ENCODE measurements at places on chromosomes 3 and 15. TPM values are rescaled to one million over a fixed set of nuclear protein-coding genes. Genes with fewer than 3 reads are reported as not detected.

DNA sequence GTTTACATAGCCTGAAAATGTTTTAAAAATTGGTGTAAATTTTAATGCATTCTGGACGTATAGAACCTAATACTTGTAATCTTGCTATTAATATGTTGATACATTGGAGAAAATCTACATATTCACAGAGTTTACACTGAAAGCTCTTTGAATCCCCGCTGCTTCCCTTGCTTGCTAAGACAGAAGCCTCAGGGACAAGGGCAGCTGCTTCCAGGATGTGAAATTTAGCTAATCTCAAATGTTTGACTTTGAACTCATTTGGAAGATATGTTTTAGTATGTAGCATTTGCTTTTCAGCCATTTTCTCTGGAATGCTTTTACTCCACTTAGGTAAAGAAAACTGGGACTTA, 172.0 kb downstream of the RBMS3 start:
- no peak for DNase-seq

Gene PPARG
- total RNA-seq = 8.2 TPM

- DNase-seq = no peak
Observed at GRCh38 chr3:168156479-168156878, 60.8 kb upstream of the GOLIM4 start.

DNA sequence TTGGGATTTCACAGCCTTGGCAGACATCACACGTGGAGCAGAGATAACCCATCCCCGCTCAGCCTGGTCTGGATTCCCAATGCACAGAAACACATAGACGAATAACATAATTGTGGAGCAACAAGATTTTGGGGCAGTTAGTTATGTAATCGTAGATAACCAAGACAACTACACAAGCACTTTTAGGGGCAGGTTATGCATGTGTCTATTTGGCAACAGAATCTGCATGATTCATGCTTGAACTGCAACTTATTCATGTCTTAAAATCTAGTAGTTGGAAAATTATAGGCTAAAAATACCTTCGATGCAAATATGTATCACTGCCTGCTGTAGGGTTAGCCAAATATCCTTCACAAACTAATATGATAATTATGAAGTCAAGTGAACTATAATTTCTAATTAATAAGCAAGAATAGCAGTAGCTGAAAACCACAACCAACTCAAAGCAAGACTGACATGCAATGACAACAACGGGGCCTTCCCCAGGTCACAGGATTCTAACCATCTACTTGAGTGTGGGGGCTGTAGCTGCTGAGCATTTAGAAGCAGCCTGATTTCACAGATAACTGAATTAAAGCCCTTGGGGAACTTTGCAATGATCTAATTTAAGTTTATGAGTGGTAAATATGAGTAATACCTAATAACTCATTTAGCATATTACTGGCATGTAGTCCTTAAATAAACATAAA, 31.1 kb downstream of the DGKG start:
- no peak for DNase-seq

GRCh38 chr15:64558460-64559179, 98.2 kb downstream of the ZNF609 start:
- DNase-seq = no peak

GRCh38 chr3:42443819-42444436, 33.5 kb upstream of the LYZL4 start:
- DNase-seq = peak; percentile 87

DNA sequence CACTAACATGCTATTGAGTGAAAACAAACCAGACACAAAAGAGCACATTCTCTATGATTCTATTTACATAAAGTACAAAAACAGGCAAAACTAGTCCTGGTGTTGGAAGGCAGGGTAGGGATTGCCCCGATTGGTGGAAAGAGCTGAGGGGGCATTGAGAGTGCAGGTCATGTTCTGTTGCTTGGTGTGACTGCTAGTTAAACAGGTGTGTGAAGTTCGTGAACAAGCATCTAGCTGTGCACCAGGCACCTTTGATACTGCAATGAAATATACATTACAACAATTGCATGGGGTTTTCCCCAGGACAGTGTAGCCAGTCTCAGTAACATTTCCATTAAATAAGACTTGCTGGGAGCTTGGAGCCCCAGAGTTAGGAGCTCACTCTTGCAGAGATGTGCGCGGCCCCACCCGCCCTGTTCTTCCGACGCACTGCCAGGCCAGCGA, 26.3 kb upstream of the THRB start:
- DNase-seq = peak; percentile 20

Gene GPR27
- 5.1 TPM for total RNA-seq

GRCh38 chr3:132435911-132436425, 18.7 kb downstream of the DNAJC13 start:
- peak; percentile 23 for DNase-seq

DNA sequence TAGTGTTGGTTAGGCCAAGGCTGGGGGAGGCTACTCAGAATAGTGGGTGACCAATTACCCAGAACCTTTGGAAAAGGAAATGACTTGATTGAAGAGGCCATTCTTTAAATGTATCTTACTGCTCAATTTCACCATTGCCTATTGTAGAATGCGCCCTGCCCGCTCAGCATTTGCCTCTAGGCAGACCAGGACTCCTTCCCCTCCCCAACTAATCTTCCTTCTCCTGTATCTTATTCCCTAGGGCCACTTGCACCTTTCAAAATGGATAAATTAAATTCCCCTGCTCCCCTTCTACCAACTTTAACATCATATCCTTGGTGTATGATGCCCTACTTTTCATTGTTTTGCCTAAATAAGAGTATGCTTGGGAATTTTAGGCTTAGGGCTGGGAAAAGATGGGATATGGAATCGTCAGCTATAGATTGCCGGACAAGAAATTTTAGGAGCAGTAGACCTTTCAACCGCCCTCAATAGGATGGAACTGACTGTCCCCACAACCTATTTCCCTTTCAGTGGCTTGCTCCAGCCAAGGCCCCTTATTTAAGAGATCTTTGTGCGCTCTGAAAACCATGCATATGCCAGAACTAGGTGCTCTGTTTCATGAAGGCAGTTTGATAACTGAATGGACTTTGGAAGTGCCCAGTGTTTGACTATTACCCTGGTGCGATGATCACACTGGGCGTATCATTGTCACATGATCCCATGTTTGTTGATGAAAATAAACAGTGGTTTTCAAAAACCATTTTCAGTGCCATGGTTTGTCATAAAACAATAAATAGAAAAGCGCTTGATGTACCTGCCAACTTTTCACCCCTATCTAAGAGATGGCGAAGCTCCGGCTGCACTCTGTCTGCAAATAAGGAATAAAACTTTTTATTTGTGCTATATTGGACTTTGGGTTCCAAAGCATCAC, 74.3 kb upstream of the TSEN2 start:
- no peak for DNase-seq

DNA sequence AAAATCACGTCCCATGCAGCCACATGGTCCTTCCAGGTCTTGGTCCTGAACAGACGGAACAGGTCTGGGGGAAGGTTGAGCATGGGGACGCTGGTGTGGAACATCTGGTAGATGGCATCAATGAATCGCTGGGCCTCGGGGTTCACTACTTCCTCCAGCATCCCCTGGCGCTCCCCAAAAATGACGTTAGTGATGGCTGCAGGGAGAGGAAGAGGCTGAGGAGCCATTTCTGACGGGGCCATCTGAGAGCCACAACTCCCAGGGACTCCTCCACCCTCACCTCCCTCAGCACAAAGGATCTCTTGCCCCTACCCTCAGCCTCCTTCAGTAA, 23.7 kb downstream of the CYP11A1 start:
- no peak for DNase-seq

DNA sequence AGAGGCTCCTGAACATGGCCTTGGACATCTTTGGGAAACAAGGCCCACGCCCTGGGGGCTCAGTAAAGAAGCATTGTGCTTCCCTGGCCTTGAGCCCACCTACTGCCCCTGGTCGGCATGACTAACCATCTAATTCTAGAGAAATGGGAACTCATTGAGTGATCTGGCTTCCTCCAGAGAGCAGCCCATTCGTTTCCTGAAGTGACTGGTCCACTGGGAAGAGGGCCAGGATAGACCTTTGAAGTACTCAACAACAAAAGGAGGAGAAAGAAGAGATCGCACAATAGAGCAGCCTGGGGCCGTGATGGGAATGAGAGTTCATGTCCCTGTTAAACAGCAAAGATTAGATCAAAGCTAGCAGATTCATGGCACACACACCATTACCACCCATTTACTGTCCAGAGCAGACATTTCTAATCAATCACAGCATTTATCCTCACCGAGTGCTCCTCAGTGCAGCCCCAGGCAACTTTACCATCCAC, 514.4 kb upstream of the PROK2 start:
- DNase-seq = no peak

- DNase-seq = peak; percentile 84
Observed at GRCh38 chr15:84911879-84912660, 27.6 kb downstream of the SLC28A1 start.

DNA sequence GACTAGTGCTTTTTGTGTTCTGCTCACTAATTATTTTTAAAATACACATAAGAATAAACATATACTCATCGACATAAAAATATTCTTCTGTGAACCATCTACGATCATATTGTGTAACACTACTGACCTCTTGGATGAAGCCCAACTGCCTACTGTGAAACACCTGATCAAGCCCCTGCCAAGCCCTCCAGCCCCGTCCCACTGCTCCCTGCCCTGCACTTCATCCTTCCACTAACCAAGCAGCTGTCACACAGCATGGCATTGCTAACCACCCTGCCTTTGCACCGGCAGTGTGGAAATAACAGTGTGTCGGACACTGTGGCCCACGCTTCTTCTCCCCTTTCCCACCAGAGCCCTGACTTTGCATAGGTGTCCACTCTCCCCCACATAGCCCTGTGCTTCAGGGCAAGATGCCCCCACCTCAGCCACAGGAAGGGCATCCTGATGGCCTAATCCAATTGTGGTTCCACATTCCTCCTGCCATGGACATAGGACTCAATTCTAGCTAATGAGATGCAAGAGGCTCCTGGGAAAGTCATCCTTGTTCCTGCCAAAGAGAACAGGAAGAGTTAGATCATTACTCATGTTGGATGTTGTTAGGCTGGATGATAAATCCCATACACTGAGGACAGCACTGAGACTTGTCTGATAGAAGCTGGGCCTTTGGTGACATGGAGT, 35.0 kb upstream of the ARID3B start:
- DNase-seq = no peak

Gene POPDC2
- total RNA-seq = 38.7 TPM

DNA sequence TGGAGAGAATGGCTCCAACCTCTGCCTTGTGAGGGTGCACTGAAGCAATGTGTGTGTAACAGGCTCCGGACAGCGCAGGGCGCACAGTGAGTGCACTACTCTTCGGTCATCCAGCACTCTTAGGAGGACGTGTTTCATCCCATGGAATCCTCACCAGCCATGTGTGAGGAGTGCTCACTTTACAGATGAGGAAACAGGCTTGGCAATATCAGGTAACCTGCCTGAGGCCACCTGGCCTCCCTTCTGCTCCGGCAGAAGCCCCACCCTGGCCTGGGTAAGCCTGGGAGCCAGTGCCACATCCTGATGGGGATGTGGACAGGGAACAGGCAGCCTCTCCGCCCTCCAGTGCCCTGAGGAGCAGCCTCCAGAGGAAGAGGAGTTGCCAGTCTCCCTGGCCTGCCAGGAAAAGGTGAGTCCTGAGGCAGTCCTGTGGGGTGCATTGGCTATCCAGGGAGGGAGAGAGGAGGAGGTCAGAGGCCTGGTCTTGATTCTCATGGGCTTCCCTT, 39.4 kb upstream of the LIMD1 start:
- no peak for DNase-seq

DNA sequence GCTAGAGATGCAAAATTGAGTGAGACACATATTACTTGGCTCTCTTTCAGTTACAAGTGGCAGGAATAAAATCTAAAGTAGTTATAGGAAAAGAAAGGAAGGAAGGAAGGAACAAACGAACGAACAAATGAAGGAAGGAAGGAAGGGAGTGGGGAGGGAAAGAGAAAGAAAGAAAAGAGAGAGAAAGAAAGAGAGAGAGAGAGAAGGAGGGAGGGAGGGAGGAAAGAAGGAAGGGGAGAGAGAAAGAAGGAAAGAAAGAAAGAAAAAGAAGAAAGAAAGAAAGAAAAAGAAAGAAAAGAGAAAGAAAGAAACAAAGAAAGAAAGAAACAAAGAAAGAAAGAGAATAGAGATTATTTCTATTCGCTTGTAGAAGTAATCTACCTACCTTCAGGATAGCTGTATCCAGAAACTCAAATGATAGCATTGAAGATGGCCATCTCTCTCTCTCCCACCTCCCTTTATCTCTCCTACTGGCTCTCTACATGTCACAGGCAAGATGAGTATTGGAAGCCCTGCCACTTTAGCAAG, 229.7 kb upstream of the TLE3 start:
- no peak for DNase-seq

DNA sequence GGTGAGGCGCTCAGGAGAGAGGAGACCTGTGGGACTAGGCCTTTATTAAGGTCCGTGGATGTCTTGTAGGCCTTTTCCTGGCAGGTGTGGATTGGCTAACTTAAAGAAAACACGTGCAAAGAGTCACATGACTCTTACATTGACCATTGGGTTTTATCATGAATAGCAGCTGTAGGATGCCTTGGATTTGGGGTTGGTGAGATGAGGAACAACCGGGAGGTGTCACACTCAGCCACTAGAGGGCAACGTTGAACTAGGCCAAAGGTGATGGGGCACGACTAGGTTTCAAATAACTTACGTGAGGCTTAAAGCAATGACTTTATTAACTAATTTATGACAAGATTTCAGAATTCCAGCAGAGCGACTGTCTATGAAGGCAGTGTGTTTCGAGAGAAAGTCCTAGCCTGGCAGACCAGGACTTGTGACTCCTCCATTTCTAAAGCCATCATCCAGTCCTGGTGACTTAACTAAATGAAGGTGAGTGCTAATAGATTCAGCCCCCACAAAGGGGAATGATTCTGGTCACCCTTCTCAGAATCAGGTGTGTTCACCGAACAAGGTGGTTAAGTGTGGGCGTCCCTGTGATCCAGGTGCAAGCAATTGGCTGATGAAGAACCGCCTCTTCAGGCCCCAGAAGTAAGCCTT, 345.6 kb downstream of the MCTP2 start:
- peak; percentile 20 for DNase-seq

GRCh38 chr3:15319575-15319974, 12.8 kb downstream of the SH3BP5 start:
- peak; percentile 74 for DNase-seq

Gene PARP6
- 31.4 TPM for total RNA-seq

DNA sequence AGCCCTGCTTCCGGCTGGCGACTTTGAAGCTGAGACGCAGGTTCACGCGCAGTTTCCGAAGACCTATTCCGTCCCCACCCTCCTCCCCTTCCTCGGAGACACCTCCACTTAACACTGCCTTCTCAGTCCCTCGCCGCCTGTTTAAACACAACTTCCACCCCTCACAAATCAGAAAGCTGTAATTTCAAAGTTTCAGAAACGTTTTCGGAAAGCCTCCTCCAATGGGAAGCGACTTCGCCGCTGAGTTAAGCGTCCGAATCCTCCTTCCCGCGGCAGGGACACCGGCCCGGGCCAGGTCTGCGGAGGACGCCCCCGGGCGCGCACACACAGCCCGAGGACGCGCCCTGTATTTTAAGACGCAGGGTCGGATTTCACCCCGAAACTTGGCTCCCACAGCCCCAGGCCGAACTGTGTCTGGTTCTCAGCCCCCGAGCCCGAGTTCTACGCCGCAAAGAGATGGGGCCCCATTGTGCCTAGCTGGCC, 559 bp upstream of the LRRN1 start:
- DNase-seq = peak; percentile 83

DNA sequence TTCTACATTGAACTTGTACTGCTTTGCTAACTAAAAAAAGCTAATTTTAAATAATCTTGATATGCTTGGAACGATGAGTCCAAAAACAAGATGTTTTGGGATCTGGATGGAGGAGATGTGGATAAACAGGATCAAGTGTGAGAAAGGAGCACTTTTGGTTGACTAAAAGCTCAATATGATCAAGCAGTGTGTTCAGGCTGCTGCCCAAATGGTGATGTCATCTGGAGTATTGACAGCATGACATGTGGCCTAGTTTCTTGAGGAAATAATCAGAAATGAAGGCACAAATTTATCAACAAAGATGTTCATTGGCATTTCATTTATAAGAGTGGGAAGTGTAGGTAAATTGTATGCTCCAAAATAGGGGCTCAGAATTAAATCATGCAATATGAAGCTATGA, 161.2 kb downstream of the SOX2 start:
- no peak for DNase-seq

Data from tongue (tissue), 3 donors.